Substantia nigra (tissue), 51 donors: ENCODE measurements at places on chromosomes 4 and X.

DNA sequence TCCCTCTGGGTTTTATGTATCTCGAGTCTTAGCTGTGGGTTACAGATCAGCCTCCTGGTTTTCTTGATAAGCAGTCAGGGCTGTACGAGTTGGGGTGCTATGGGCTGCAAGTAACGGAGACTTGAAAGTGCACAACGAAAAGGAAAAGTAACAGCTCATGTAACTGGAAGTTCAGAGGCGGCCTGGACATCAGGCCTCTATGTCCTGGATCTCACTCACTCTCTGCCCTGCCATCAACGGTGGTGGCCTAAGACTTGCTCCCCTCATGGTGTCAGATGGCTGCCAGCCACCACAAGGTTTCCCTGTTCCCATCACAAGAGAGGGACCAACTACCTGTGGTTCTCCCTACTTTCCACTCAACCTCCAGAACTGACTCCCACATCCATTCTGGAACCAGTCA is 4.8 kb downstream of the PPP2R2C start:
- no peak for DNase-seq

DNA sequence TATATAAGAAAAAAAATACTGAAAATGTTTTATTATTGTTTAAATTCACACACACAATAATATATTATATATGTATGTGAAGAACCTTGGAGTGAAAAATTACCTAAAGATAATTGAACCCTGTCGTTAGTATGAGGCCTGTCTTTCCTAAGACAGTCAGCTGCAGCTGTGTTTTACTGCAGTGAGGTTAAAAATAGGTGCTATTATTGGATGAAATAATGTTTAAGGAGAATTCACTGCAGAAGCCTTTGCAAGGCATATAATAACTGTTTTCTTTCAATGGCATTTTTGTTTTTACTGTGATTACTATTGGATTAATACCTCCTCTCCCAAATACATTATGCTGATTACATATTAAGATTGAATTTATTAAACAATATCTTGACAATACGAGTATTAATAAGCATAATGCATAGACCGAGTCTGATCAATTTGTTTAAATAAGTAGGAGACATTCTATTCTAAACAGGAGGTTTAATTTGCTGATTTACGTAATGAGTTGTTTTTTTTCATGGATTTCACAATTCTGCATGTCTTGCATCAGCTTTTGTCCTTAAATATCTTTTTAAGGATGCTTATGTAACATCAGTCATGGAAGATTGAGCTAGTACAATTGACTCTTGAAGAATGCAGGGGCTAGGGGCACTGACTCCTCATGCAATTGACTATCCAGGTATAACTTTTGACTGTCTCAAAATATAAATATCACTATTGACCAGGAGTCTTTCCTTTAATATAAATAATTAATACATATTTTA is 1181.1 kb upstream of the PCDH7 start:
- DNase-seq, result no peak

- no peak for DNase-seq
These were observed 288.1 kb downstream of the SH3BGRL start for GRCh38 chrX:81489987-81490386.

- no peak for DNase-seq
These were observed 106.1 kb downstream of the GALNTL6 start for GRCh38 chr4:171919314-171919713.

DNA sequence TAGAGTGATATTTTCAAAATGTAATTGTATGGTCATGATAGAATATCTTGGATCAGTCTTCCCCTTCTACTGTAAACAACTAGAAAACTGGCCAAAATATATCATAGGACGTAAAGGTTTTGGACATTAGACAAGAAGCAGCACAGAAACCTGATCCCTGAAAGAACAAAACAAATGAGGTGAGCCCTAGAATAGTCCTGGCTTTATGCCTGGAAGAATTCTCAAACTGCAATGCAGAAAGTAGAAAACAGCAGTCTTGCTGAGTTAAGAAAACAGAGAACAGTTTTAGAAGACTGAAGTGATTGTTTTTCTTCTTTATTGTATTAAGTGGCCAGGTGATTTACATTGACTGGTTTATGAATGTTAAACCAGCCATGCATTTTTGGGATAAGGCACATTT is 19.5 kb downstream of the NSUN7 start:
- no peak for DNase-seq

DNA sequence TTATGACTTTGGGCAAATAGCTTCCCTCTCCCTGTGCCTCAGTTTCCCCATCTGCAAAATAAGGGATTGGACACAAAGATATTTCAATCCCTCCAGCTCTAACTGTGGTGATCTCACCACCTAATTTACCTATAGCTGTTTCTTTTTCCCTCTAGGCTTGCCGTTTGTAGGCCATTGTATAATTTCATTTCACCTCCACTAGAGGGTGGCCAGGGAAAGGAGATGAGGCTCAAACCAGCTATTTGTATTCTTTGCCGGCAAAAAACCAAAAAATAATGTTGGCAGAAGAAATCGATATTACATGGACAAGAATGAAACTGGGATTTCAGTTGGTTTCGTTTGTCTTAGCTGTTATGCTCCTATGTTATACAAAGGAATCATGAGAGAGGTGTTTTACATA is 36.1 kb upstream of the DOCK11 start:
- no peak for DNase-seq

DNA sequence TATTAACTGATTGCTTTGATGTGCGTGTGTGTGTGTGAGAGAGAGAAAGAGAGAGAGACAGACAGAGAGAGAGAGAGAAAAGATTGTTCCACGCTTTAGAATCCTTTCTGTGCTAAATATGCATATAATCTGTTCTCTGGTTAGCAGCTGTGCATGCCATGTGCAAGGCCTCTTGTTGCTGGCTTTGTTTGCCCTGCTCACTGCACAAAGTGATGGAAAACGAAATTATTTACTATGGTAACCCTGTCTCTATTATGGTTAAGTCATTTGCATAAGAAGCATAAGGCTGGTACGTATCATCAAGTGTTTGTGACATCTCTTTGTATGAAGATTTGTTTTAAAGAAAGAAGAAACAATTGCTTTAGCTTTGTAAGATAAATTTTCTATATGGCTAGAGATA is 190.2 kb upstream of the POF1B start:
- no peak for DNase-seq
